ENCODE measurements at places on chromosomes 7 and 10. TPM values are rescaled to one million over a fixed set of nuclear protein-coding genes. Genes with fewer than 3 reads are reported as not detected.

- H3K27me3 ChIP-seq = no peaks in the 10 kb centered on the region
- peak; percentile 41 for DNase-seq
- H3K4me3 ChIP-seq = peak overlapping the region; percentile 71
- H3K27ac ChIP-seq = peak overlapping the region; percentile 92
- H3K36me3 ChIP-seq = peaks cover 2% of the 10 kb centered on the region
Observed at GRCh38 chr7:148914208-148914777, 30.2 kb upstream of the EZH2 start.

DNA sequence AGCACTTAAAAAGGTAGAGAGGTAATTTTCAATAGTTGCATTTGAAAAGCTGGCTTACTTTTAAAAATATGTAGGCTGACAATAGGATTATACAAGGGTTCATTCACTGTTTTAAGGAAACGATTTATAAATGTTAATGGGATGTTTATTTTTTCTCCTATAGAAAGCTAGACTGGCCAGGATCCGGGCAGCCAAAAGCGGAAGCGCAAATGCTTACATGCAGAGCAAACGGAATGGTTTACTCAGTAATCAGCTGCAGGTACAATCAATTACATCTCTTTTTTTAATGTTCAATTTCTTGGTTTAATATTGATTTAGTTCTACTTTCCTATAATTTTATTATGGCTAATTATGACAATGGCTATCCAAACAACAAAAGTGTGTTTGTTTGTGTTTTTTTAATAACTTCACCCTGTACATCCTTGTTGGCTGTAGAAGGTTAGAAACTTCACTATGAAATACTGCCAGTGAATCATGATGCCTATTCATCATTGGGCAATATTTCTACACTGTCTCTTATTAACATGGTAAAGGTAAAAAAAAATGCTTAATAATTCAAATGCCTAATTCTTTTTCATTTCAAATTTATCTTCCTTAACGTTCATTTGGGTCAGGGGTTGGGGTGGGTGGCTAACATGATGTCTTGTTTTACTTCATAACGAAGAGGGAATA, 116.4 kb downstream of the TSPAN12 start:
- no peaks in the 10 kb centered on the region for H3K4me1 ChIP-seq
- H3K4me3 ChIP-seq = no peak overlapping the region
- no peak overlapping the region for H3K27ac ChIP-seq
- no peaks in the 10 kb centered on the region for H3K27me3 ChIP-seq
- no peaks in the 10 kb centered on the region for H3K36me3 ChIP-seq

GRCh38 chr10:113151190-113151666, 201.2 kb downstream of the TCF7L2 start:
- no peaks in the 10 kb centered on the region for H3K27me3 ChIP-seq
- no peaks in the 10 kb centered on the region for H3K36me3 ChIP-seq
- H3K4me1 ChIP-seq = no peaks in the 10 kb centered on the region
- DNase-seq = no peak

The IFIT2 gene
- total RNA-seq = 0.82 TPM

GRCh38 chr10:90884431-90884830, 12.7 kb downstream of the RPP30 start:
- H3K4me3 ChIP-seq = no peak overlapping the region
- no peaks in the 10 kb centered on the region for H3K27me3 ChIP-seq
- peaks cover 63% of the 10 kb centered on the region for H3K36me3 ChIP-seq
- H3K4me1 ChIP-seq = peaks cover 4% of the 10 kb centered on the region
- no peak overlapping the region for H3K27ac ChIP-seq

GRCh38 chr7:18384491-18385143, 110.9 kb upstream of the HDAC9 start:
- no peaks in the 10 kb centered on the region for H3K4me1 ChIP-seq
- H3K4me3 ChIP-seq = no peak overlapping the region

The COX19 gene
- total RNA-seq = 17.2 TPM

GRCh38 chr7:105250239-105250638, 138.5 kb downstream of the SRPK2 start:
- no peak overlapping the region for H3K4me3 ChIP-seq
- H3K27me3 ChIP-seq = no peaks in the 10 kb centered on the region
- H3K4me1 ChIP-seq = peaks cover 12% of the 10 kb centered on the region
- peaks cover 3% of the 10 kb centered on the region for H3K36me3 ChIP-seq

DNA sequence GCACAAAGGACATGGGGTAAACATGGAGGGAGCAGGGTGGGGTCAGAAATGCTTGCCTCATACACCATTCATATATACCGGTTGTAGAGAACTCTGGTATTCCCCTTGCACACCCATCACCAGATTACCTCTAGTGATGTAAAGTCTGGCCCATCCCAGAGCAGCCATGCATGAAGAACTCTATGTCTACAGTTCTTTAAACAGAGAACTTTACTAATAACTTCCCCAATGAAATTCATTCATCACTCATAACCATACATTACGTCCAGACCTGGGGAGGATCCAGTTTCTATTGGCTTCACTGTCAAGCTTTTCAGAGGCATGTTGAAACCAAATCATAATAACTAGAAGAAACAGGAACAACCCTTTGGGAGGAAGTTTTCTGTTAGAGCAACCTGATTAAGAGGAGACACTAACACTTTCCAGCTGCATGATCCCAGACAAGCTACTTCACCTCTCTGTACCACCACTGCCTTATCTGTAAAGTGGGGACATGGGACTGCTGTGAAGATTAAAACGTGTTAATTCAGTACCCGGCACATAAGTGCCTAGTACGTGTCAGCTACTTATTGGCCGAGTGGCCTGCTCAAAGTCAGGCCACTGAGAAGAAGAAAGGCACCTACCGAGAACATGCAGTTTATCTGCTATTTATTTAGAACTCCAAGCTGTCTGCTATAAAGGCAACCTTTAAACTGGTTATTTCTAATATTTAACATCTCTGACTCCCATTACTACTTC, 59.7 kb downstream of the IGF2BP3 start:
- H3K27ac ChIP-seq = no peak overlapping the region
- DNase-seq = no peak
- H3K4me3 ChIP-seq = no peak overlapping the region
- no peaks in the 10 kb centered on the region for H3K27me3 ChIP-seq

The NKX1-2 gene
- not detected for total RNA-seq

- H3K4me3 ChIP-seq = no peak overlapping the region
- no peaks in the 10 kb centered on the region for H3K27me3 ChIP-seq
- no peak overlapping the region for H3K27ac ChIP-seq
- H3K36me3 ChIP-seq = peaks cover 84% of the 10 kb centered on the region
- H3K4me1 ChIP-seq = no peaks in the 10 kb centered on the region
Observed at GRCh38 chr10:13180788-13181187, 19.4 kb downstream of the MCM10 start.

The FOXI2 gene
- not detected for total RNA-seq

- H3K36me3 ChIP-seq = peaks cover 3% of the 10 kb centered on the region
- H3K27me3 ChIP-seq = no peaks in the 10 kb centered on the region
- H3K27ac ChIP-seq = no peak overlapping the region
Observed at GRCh38 chr10:114301951-114302710, 63.1 kb downstream of the VWA2 start.

The LIPK gene
- not detected for total RNA-seq

The NANOS1 gene
- total RNA-seq = 0.90 TPM

The PURB gene
- 32.9 TPM for total RNA-seq
